ENCODE measurements at places on chromosomes 1 and 21.

- DNase-seq, result peak; percentile 88
These were observed 5.3 kb downstream of the DSCAM start for GRCh38 chr21:40841524-40842196.

DNA sequence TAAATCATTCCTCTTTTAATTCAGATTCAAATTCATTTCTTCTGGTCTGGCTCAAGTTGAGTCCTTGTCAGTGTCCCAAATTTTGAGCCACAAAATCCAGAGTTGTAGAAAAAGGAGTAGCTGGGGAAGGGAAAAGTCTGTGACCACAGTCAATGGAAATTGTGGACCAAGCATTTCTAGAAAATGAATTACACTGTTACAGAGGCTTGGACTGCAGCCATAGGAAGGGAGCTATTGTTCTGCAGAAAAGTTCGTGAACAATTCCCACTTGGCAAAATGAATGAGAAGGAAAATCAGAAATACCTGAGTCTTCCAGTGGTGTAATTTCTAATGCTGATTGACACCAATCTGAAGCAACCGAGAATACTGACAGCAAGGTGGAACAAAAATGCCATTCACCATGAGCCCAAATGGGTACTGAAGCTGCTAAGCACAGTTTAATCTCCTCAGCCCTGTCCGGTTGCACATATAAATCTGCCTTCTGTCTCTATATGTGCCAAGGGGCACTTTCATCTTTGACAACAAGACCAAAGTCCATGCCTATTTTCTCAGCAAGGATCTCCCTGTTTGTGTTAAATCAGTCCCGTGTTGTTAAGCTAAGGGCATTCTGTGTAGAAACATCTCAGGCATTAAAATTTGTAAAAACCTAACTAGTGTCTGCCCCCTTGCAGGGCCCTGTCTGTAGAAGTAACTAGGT lies 51.3 kb downstream of the TEX35 start:
- no peak for DNase-seq

GRCh38 chr1:184072376-184072775 lies 20.8 kb downstream of the TSEN15 start:
- DNase-seq, result no peak

GRCh38 chr1:91617285-91617765 lies 116.7 kb downstream of the CDC7 start:
- peak; percentile 24 for DNase-seq

DNA sequence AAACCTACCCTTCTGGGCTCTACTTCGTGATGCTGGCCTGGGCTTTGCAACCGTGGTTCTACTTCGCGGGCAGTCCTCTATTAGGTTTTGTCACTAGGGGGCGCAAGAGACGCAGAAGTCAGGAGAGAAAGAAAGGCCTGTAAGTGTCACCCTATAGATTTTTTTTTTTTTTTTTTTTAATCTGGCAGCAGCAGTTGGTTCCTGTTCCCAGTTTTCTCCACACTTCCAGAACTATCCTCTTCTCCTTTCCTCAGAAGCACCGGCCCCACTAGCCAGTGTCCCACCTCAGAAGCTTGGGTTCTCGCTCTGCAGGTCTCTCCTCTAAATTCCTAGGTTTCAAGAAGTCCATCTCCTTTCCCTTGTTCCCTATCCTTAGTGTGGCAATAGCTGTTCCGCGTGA lies 9.1 kb upstream of the LCE2D start:
- peak; percentile 52 for DNase-seq

DNA sequence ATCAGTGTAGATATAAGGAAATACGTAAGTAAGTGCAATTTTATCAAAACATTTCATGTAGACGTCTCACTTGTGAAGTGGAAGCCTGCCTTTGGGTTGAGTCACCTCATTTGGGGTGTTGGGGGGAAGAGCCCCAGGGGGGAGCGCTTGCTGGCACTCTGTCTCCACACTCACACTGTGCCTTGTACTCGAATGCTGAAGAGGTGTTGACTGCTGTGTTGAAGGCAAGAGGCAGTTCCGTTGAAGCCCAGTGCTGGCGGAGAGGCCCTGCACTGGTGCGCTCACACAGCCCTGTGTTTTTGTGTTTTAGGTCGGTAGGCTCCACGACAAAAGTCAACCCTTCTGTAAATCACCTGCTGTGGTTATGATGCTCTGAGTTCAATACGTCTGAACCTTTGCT lies 131.9 kb upstream of the COL6A1 start:
- no peak for DNase-seq
